ENCODE measurements at places on chromosomes 12 and 14. TPM values are rescaled to one million over a fixed set of nuclear protein-coding genes. Genes with fewer than 3 reads are reported as not detected.

GRCh38 chr12:58906917-58907316, 13.4 kb downstream of the LRIG3 start:
- no peak for DNase-seq

RNASE4 gene
- 1.8 TPM for total RNA-seq

FBLN5 gene
- 10.7 TPM for total RNA-seq

DYNLL1 gene
- total RNA-seq: 546 TPM

- no peak for DNase-seq
These were observed 18.8 kb upstream of the FAIM2 start for GRCh38 chr12:49922349-49923034.

FOXN4 gene
- not detected for total RNA-seq

GARIN6 gene
- not detected for total RNA-seq

All from A673 (cell line).